ENCODE measurements at places on chromosomes 5 and 9.

GRCh38 chr9:70488793-70489105 is 74.3 kb upstream of the KLF9 start:
- DNase-seq: no peak

GRCh38 chr9:91428927-91429351 is 5.3 kb upstream of the NFIL3 start:
- no peak for DNase-seq

DNA sequence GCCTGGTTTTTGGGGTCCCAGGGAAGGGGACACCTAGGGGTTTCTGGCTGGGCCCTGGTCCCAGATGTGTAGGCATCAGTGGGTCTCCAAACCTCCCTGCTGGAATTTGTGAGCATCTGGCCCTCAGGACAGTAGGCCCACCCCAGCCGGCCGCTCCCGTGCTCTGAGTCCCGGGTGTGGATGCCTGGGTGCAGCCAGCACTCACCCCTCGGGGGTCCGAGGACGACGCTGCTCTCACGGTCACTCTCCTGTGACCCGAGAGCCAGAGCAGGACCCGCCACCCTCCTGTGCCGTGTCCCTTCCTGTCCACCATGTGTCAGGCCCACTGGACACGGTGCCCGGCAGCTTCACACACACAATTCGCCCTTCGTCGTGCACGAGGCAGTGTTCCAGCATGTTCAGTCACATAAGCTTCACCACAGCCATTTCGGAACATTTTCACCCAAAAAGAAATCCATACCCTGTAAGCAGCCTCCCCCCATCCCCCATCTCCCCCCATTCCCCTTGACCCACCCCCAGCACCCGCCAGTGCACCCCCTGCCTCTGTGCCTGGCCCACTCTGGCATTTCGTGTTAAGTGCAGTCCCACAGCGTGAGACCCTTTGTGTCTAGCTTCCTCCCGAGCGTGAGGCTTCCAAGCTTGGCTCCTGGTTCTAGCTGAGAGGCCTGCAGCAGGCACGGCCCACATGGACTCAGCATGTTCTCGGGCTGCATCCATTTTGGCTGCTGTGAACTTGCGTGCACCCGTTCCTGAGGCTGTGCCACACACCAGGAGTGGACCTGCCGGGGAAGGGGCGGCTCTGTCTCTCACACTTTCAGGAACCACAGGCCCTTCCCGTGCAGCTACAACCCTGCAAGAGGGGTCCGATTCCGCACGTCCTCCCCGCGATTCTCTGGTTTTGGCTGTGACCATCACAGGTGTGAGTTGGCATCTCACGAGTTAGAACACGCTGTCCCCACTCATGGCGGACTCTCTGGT is 40.5 kb downstream of the NKD2 start:
- DNase-seq: no peak

GRCh38 chr5:138636398-138636944 is 61.3 kb upstream of the HSPA9 start:
- DNase-seq: no peak

DNA sequence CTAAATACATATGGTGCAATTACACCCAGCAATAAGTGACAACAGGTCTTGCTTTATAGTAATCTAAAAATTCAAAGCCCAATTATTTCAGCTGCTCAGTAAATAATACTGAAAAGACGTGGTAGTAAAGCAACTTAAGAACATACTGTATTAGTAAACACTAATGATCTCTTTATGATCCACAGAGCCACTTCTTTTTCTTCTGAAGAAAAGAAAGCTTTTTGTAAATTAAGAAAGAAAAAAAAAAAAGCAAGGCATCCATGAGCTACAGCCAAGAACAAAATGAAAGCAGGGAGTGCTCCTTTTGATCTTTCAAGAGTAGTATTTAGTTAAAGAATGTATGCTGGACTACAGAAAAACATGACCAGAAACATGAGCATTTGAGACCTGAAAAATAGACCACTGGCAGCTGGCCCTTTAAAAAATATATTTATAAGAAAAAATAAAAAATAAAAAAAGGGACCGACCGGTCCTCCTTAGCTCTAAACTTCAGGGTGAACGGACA is 348.7 kb downstream of the GLIS3 start:
- no peak for DNase-seq

- DNase-seq: no peak
These were observed 61.8 kb downstream of the ERAP1 start for GRCh38 chr5:96745844-96746531.

DNA sequence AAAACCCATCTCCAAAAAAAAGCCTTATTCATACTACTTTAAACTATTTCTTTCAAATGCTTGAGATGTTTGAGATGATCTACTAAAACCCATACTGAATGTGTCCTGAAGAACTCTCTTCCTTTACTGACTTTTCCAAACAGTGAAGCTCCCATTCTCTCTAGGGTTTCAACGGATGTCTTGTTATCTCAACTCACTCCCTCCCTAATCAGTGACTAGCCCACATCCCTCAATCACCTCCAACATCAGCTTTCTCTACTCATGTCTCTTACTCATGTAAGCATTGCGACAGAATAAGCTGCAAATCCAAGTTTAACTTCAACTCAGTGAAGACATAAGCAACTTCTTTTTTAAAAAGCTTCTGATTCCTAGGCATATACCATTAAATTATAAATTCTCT is 42.1 kb downstream of the WDR41 start:
- no peak for DNase-seq

GRCh38 chr5:35198075-35198474 is 32.2 kb downstream of the PRLR start:
- DNase-seq: no peak

- DNase-seq: no peak
These were observed 135.1 kb upstream of the TNFAIP8 start for GRCh38 chr5:119220576-119221197.

GRCh38 chr5:8750100-8750499 is 795.8 kb downstream of the SEMA5A start:
- no peak for DNase-seq

GRCh38 chr5:138103319-138103637 is 19.4 kb downstream of the WNT8A start:
- no peak for DNase-seq

DNA sequence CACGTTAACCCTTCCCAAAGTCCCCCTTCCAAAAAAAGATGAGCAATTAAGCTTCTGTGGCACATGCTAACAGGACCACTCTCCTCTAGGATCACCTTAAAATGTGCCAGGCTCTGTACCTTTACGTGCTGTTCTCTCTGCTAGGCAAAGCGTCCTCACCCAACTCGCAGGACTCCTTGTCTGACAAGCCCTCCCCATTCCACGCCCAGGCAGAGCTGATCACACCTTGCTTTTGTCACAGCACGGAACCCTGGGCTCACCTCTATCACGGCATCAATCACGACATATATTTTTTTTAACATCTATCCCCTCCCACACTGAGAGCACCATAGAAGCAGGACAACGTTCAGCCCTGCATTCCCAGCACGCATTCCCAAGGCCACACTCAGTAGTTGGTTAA is 47.1 kb downstream of the CDK5RAP2 start:
- DNase-seq: no peak

DNA sequence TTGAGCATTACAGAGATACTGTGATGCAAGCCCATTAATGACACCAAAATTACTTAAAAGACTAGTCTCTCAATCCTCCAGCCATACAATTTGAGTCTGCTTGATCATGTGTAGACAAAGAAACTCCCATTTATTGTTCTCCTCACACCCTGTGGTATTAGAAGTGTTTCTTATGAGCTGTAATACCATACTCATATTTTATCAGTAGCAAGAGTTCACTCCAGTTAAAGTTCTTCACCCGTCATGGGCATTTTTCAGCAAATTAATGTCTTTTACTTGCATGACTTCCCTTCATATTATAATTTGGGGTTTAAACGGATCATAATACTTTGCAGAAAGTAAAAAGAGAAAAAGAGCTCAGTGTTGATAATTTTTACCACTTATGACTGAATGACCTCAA is 242.9 kb downstream of the BNC2 start:
- DNase-seq: no peak

DNA sequence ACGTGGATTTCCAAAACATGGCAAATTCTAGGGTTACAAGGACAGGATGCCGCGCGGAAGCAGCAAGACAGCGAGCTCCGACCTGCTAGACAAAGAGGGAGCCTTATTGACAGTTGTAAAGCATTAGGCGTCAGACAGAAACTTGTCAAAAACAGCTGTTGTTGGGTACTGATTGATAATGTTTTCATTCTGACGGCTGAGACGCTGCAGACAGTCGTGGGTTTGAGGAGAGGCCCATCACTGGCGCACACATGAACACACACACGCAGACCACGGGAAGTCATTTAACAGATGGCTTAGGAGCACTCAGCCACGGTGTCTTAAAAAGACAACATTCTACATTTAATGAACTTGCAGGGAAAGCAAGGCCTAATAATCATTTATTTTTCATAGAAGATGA is 324.0 kb downstream of the NDUFS4 start:
- no peak for DNase-seq

DNA sequence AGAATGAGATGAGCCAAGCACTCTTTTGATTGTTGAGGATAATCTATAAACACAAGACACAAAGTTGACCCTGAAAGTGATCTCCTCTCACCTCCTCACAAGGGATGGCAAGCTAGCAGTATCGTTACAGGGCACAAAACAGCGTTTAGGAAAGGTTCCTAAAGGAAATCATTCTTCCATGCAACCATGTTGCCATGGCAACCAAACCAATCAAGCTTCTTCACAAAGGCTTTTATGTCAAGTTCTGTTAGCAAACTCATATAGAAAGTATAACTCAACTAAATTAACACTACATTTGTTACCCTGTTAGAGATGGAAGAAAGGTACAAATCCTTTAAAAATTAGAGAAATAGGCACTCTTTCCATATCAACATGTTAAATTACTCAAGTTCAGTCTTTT is 1016.8 kb upstream of the DMAC1 start:
- no peak for DNase-seq

- DNase-seq: no peak
These were observed 35.2 kb downstream of the FAT2 start for GRCh38 chr5:151555760-151556576.

- DNase-seq: no peak
These were observed 749.7 kb upstream of the COX7C start for GRCh38 chr5:85868070-85868469.

- no peak for DNase-seq
These were observed 96.7 kb downstream of the EDIL3 start for GRCh38 chr5:84287951-84288350.

GRCh38 chr9:135971111-135971766 is 10.1 kb upstream of the UBAC1 start:
- DNase-seq: no peak
